ENCODE measurements at places on chromosomes 12 and 14. TPM values are rescaled to one million over a fixed set of nuclear protein-coding genes. Genes with fewer than 3 reads are reported as not detected.

DNA sequence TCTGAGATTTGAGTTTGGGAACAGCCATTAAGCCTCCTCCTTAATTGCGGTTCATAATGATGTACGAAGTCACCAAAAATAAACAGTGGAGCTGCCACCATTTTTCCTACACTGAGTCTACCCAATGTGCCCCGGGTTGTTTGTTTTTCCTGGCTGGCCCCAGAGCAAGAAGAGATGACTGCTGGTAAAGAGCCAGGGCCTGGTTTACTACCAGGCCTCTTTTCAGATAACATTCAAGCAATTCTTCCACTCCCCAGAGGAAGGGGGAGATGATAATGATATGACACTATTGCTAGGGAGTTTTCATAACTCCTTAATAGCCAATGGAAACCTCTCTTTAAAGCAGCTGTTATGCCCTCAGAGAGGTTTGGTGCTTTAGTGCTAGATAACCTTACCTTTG is 42.3 kb downstream of the BRAP start:
- H3K27ac ChIP-seq, result peak overlapping the region; percentile 44
- no peak overlapping the region for H3K4me3 ChIP-seq
- H3K4me1 ChIP-seq, result no peaks in the 10 kb centered on the region
- no peaks in the 10 kb centered on the region for H3K27me3 ChIP-seq

GRCh38 chr12:61654698-61655097 is 605.5 kb upstream of the USP15 start:
- no peaks in the 10 kb centered on the region for H3K36me3 ChIP-seq
- DNase-seq, result no peak
- H3K4me1 ChIP-seq, result no peaks in the 10 kb centered on the region
- H3K4me3 ChIP-seq, result no peak overlapping the region
- H3K27ac ChIP-seq, result no peak overlapping the region
- no peaks in the 10 kb centered on the region for H3K27me3 ChIP-seq

GRCh38 chr12:3538466-3539030 is 47.5 kb downstream of the PRMT8 start:
- DNase-seq, result no peak
- H3K4me1 ChIP-seq, result no peaks in the 10 kb centered on the region
- no peak overlapping the region for H3K27ac ChIP-seq
- no peaks in the 10 kb centered on the region for H3K36me3 ChIP-seq
- no peaks in the 10 kb centered on the region for H3K27me3 ChIP-seq

DNA sequence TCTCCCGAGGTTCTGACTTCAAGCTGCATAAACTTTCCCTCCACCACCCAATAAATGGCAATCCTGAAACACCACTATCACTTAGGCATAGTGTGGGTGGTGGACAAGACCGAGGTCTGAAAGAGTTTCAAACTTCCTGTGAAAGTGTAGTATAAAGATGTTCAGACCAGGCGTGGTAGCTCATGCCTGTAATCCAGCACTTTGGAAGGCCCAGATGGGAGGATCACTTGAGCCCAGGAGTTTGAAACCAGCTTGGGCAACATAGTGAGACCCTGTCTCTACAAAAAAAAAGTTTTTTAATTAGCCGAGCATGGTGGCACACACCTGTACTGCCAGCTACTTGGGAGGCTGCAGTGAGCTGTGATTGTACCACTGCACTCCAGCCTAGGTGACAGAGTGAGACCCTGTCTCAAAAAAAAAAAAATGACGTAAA is 61.9 kb downstream of the CCDC92 start:
- H3K36me3 ChIP-seq, result no peaks in the 10 kb centered on the region
- H3K27me3 ChIP-seq, result no peaks in the 10 kb centered on the region
- H3K4me3 ChIP-seq, result no peak overlapping the region
- no peaks in the 10 kb centered on the region for H3K4me1 ChIP-seq
- no peak overlapping the region for H3K27ac ChIP-seq

GRCh38 chr12:10700581-10700980 is 22.5 kb downstream of the YBX3 start:
- H3K4me3 ChIP-seq, result no peak overlapping the region
- H3K27me3 ChIP-seq, result no peaks in the 10 kb centered on the region
- H3K27ac ChIP-seq, result no peak overlapping the region
- peaks cover 8% of the 10 kb centered on the region for H3K4me1 ChIP-seq
- no peak for DNase-seq

GRCh38 chr12:119692410-119692809 is 24.5 kb downstream of the PRKAB1 start:
- H3K4me3 ChIP-seq, result no peak overlapping the region
- H3K36me3 ChIP-seq, result no peaks in the 10 kb centered on the region
- H3K27ac ChIP-seq, result no peak overlapping the region
- H3K4me1 ChIP-seq, result peaks cover 4% of the 10 kb centered on the region

DNA sequence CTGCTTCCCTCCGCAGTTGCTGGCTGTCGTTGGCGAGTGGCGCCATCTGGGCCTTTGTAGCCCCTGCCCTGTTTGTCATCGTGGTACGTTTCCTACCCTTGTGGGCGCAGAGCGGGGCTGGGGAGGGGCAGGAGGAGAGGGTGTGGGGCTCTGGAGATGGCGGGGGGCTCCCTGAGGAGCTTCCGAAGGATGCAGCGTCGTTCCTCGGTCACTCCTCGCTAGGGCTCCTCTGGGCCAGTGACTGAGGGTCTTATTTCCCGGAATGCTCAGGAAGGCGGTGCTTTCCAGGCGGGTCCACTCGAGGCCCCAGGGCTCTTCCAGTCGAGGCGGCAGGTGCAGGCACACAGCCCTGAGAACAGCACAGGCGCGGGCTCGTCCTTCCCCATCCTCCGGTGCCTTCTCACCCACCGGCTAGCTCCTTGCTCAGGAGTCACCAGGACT is 167.1 kb downstream of the ADGRD1 start:
- H3K27me3 ChIP-seq, result no peaks in the 10 kb centered on the region
- DNase-seq, result no peak
- no peaks in the 10 kb centered on the region for H3K36me3 ChIP-seq
- no peak overlapping the region for H3K4me3 ChIP-seq
- H3K27ac ChIP-seq, result no peak overlapping the region

DNA sequence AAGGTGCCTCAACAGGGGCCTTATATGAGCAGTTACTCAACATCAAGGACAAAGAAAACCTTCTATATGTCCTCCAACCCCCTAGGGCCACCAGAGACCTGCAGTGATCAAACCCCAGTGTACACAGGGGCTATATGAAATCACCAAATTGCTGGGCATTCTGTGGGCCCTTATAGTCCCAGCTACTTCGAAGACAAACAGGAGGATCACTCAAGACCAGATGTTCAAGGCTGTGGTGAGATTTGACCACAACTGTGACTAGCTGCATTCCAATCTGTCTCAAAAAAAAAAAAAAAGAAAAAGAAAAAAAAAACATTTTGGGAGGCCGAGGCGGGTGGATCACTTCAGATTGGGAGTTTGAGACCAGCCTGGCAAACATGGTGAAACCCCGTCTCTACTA is 51.0 kb upstream of the PRB2 start:
- no peak for DNase-seq
- H3K36me3 ChIP-seq, result no peaks in the 10 kb centered on the region
- H3K27me3 ChIP-seq, result no peaks in the 10 kb centered on the region
- H3K4me1 ChIP-seq, result no peaks in the 10 kb centered on the region
- H3K4me3 ChIP-seq, result no peak overlapping the region
- H3K27ac ChIP-seq, result no peak overlapping the region

DNA sequence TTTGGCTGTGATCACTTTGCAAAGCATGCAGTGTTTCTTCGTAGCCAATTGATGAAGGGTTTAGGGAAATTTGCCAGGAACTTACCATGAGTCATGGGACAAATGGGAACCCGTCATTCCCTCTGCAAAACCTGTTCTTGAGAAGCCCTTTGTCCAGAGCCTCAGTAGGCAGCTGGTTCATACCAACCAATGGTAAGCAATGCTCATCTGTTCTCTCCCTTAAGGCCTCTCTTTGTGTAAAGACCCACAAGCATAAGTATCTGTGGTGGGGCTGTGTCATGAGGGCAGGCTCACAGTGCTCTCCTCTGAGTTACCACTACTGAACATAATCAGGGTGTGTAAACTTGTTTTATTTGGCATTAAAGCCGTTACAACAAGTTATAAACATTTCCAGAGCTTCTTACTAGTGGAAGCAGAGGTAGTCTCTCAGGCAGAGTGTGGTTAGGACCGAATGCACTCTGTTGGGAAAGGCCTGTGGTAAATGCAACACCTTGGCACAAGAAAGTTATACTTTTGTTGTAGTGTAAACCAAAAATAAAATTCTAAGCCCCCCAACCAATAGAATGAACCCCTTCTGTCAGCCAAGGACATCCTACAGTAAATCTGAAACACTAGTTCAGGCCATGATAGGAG is 119.8 kb downstream of the SINHCAF start:
- DNase-seq, result no peak
- H3K4me1 ChIP-seq, result no peaks in the 10 kb centered on the region
- H3K36me3 ChIP-seq, result no peaks in the 10 kb centered on the region

DNA sequence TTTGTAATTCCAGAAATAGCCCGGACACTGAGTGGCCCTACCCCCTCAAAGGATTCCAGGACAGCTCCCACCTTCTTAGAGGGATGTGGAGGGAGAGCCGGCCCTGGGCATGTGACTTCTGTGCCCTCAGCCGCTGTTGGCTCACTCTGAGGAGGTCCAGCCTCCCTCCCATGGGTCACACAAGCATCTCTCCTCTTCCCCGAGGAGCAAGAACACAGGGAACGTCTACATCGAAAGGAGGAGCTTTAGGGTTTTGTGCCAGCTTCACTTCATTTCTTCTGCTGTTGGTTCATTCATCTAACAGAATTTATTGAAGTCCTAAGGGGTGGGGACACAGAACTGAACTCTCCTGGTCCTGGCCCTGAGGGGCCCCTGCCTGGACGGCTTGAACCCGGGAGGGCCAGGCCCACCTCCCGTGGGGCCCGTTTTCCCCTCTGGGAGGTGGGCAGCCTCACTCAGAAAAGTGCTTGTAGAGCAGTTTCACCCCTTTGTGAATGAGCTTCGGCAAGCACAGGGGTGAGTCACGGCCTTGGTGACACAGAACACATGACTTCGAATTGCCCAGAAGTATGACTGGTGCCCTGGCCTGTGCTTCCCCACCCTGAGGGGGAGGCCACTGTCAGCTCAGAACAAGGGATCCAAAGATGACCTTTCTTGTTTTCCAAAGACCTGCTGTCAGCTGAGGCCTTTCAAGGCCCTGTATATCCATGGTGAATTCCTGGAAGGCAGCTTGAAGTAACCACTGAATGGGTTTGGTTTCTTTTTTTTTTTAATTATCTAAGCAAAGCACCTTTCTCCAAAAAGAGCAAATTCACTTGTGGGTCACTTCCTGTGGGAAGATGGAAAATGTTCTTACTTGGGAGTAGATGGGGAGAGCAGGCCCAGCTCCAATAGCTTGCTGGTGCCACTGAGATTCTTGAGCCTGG is 39.2 kb downstream of the NFKBIA start:
- H3K4me3 ChIP-seq, result no peak overlapping the region
- H3K27ac ChIP-seq, result peak overlapping the region; percentile 56
- H3K27me3 ChIP-seq, result no peaks in the 10 kb centered on the region
- peaks cover 48% of the 10 kb centered on the region for H3K4me1 ChIP-seq

- no peaks in the 10 kb centered on the region for H3K36me3 ChIP-seq
- no peak overlapping the region for H3K4me3 ChIP-seq
- no peak overlapping the region for H3K27ac ChIP-seq
- no peaks in the 10 kb centered on the region for H3K4me1 ChIP-seq
Observed at GRCh38 chr12:54294152-54294952, 6.5 kb downstream of the NFE2 start.

DNA sequence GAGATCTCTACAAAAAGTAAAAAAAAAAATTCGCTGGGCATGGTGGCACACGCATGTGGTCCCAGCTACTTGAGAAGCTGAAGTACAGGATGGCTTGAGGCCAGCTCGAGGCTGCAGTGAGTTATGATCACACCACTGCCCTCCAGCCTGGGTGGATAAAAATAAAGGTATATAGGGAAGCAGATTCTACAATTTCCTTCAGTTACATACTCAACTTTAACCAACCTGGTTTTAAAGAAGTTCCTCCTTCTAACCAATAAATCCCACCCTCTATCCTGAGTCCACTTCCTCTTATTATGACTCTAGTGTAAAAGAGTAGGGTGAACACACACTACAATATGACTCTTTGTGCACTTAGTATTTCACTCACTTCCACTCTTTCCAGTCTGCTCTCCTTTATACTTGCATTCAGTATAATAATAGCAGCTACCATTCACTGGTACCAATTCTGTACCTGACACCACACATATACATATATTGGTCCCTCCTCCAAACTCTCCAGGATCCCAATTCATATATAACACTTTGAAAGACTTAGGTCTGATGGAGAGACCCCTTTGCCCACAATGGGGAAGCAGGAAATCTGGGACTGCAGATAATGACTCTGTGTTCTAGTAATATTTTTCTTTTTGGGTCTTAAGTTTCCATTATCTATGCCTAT is 2.3 kb downstream of the ARF3 start:
- peak overlapping the region; percentile 29 for H3K27ac ChIP-seq
- peaks cover 27% of the 10 kb centered on the region for H3K4me1 ChIP-seq
- DNase-seq, result no peak
- H3K27me3 ChIP-seq, result no peaks in the 10 kb centered on the region
- H3K4me3 ChIP-seq, result no peak overlapping the region
- no peaks in the 10 kb centered on the region for H3K36me3 ChIP-seq

The GYS2 gene
- total RNA-seq, result not detected

The RILPL2 gene
- 15.9 TPM for total RNA-seq

The EML1 gene
- 66.5 TPM for total RNA-seq

The TAS2R13 gene
- total RNA-seq, result 7.3 TPM

The LIN7A gene
- total RNA-seq, result 5.8 TPM

The TSPAN8 gene
- 12.8 TPM for total RNA-seq

Measured in thoracic aorta (tissue), 2 donors.